Fibroblast of gingiva (primary cell): ENCODE measurements at places on chromosomes 12 and 14.

DNA sequence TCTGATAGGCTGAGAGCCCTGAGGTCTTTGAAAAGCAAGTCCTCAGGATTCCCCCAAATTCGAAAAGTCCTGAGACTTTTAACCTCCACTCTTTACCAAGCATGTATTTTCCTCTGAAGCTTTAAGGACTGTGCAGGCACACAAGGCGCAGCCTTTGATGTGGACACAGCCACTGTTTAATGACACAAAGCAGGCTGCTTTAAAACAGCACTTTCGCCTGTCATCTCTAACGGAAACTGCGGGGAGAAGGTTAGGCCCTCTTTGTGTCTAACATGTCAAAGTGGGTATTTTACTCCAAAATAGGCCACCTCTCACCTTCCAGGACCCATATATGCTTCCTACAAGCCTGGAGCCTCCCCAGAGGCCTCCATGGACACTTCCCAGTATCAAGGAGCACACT, 159.2 kb downstream of the GCH1 start:
- DNase-seq, result no peak

DNA sequence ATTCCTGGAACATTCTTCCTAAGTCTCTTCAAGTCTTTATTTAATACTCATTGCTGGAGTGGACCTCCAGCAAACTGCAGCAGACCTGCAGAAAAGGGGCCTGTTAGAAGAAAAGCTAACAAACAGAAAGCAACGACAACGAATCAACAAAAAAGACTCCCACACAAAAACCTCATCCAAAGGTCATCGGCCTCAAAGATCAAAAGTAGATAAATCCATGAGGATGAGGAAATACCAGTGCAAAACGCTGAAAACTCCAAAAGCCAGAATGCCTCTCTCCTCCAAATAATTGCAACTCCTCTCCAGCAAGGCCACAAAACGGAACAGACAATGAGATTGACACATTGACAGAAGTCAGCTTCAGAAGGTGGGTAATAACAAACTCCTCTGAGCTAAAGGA, 472.2 kb downstream of the C12orf50 start:
- no peak for DNase-seq

- DNase-seq, result no peak
Observed at GRCh38 chr12:124125203-124125871, 152.3 kb downstream of the ZNF664 start.

GRCh38 chr14:71931492-71932228, 569 bp upstream of the RGS6 start:
- DNase-seq, result no peak

GRCh38 chr12:119475650-119476049, 117.9 kb upstream of the TMEM233 start:
- no peak for DNase-seq

- no peak for DNase-seq
Observed at GRCh38 chr12:88895634-88896033, 315.4 kb upstream of the KITLG start.

GRCh38 chr14:98950353-98950895, 321.6 kb downstream of the BCL11B start:
- no peak for DNase-seq

DNA sequence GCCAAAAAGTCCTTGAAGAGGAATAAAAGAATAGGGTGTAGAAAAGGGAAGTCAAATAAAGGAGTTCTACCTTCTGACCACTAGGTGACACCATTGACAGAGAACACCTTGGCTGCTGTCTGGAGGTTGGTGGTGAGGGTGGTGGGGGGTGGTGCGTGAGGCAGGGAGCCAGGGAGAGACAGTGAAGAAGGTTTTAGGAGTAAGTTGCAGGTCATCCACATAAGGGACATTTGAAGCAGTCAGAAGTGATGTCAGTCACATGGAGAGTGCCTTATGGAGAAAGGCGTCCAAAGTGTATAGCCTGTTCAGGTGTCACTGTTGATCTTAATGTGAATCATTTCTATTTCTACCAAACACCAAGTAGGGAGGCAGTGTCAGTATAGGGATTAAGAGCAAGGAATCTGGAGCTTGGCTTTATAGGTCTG, 279.3 kb upstream of the DDHD1 start:
- DNase-seq, result peak; percentile 39

DNA sequence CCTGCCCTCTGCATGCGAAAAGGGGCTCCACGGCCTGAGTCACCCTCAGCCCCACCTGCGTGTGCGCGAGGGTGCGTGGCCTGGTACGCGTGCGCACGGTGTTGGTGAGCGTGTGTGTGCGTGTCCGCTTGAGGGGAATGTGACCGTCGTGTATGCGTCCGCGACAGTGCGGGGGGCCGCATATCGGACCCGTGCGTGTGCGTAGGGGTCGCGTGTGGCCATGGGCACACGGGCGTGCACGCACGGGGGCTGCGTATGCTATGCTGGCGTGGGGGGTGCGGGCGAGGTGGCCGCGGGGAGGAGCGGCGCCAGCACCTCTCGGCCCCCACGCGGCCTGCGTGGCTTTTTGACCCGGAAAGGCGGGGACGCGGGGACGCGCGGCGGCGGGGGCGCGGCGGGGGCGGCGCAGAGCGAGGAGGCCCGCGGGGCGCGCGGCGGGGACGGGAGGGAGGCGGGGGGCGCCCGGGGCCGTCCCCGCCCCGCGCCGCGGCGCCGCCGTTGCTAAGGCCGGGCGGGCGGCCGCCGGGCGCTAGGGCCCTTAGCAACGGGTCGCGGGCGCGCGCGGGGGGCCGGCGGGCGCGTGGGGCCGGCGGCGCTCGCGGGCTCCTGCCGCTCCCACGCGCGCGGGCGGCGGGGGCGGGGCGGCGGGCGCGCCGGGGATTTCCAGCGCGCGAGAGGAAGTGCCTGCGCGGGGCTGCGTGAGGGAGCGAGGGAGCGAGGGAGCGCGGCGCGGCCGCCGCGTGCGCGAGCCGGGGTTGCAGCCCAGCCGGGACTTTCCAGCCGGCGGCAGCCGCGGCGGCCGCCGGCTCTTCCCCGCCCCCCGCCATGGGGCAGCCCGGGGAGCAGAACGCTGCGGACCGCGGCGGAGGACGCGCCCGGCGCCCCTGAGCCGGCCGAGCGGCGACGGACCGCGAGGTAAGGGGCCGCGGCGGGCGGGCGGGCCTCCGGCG, at the start of gene TRAF3:
TSS of gene TRAF3 (plus strand) at position 689 of the 950 bp plus-strand sequence. CDS start 92,753 bp downstream, outside the sequence.
- peak; percentile 73 for DNase-seq

DNA sequence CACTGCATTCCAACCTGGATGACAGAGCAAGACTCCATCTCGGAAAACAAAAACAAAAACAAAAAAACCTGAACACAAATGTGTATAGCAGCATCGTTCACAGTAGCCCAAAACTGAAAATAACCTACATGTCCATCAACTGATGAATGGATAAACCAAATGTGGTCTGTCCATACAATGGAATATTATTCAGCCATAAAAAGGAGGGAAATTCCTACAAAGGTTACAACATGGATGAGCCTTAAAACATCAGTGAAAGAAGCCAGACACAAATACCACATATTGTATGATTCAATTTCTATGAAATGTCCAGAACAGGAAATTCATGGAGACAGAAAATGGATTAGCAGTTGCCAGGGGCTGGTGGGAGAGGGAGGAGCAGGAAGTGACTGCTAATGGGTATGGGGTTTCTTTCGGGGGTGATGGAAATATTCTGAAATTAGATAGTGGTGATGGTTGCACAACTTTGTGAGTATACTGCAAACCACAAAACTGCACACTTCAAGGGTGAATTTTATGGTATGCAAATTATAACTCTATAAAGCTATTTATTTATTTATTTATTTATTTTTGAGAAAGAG, 4.0 kb downstream of the MYL2 start:
- no peak for DNase-seq

DNA sequence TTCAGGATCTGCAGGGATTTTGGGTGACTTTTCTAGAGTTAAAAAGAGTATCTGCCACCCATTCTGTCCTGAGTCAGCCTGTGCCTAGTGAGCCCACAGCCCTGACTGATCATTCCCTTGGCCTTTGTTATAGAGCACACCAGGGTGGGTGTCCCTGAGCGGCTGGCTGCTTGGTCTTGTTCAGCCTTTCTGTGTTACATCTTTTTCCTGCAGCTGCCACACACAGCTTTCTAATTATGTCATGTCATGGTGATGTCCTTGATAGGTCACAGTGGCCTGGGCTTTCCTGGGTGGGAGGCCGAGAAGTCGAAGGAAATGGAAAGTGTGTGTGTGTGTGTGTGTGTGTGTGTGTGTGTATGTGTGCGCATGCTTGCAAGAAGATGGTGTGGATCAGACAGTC, 293.2 kb upstream of the CRY1 start:
- DNase-seq, result no peak

GRCh38 chr14:70804556-70805162, 4.7 kb downstream of the MAP3K9 start:
- DNase-seq, result no peak

DNA sequence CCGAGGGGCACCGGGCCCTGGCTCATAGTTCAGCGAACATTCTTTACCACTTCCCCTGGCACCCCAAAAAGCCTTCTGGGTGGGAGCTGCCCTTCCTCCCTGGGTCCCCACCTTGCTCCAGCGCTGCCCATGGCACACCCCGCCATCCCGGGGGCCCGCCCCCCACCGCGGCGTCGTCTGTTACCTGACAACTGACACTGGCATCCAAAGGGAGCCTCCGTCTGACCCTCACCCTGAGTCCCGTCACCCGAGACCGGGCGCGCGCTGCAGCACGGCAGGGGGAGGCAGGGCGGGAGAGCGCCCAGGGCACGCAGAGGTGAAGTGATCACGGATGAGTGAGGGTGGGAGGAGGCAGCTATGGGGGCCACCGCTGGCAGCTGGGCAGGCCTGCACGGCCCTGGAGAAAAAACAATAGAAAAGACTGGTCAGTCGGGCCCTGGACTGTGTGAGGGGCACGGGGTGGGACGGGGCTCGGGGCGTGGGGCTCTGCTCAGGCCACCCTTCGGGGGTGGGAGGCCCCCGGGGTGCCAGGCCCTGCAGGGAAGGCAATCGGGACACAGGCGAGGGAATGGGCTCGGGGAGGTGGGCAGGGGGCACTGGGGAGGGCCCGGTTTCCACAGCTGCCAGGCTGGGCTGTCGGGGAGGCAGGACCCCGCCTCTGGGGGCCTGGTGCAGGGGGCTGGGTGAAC, 40.7 kb downstream of the BCL11B start:
- DNase-seq, result no peak

GRCh38 chr14:38883127-38883526, 219.9 kb downstream of the SEC23A start:
- no peak for DNase-seq

- no peak for DNase-seq
Observed at GRCh38 chr14:89719366-89720075, 235.0 kb downstream of the EFCAB11 start.

DNA sequence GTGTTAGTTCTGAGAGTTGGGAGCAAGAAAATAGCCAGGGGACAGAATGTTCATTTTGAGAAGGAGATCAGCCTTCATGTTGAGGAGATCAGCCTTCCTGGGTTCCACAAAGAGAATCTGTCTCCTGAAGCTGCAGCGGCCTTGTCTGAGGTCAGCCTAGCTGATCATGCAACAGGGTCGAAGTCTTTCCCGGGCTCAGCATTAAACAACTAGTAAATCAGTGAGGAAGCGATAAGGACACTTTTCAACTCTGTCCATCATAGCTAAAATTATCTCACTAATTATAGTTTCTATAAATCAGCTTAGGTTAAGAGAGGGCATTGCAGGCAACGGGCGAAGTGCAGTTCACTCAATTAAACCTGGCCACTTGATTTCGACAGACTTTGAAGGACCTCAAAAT, 7.5 kb downstream of the GSC start:
- DNase-seq, result no peak

DNA sequence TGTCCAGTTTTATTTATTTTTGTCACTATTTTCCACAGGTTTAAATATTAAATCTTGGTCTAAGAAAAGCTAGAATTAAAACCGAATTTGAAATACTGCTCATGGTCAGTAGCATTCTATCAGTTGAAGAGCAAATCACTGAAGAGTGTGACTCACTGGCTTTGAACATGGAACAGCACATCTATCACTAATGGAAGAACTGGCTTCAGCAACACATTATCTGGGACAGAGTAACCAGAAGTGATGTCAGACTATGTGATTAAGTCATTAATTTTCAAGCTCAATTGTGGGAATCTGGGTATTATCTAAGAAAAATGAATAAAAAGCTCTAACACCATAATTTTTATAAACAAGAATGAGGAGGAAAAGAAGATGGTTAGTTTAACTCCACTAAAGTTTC, 527.5 kb downstream of the TMTC2 start:
- no peak for DNase-seq

GRCh38 chr12:47841501-47841900, 21.8 kb upstream of the HDAC7 start:
- DNase-seq, result no peak

GRCh38 chr14:101481557-101481956, 79.7 kb upstream of the DIO3 start:
- DNase-seq, result no peak

- peak; percentile 97 for DNase-seq
Observed at GRCh38 chr12:101957252-101957959, 80.0 kb downstream of the DRAM1 start.

DNA sequence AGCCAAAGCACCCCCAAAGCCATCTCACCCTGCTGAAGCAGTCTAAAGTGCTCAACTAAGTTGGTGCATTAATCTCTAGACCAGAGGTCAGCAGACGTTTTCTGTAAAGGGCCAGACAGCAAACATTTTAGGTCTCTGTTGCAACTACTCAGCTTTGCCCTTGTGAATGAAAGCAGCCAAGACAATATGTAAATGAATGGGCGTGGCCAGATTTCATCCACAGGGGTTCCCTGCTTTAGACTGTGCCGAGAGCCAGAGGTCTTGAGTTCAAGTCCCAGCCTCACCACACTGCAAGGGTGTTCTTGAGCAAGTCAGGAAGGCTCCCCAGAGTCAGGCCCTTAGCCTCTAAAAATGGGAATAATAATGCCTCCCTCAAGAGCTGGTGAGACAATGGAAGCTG, 166.2 kb downstream of the CHST11 start:
- DNase-seq, result no peak

- peak; percentile 48 for DNase-seq
Observed at GRCh38 chr12:121797937-121798786, 4.7 kb upstream of the RHOF start.

GRCh38 chr14:71086567-71086966, 179.3 kb downstream of the PCNX1 start:
- no peak for DNase-seq

- no peak for DNase-seq
Observed at GRCh38 chr12:3935078-3935477, 61.9 kb upstream of the PARP11 start.
